ENCODE measurements at places on chromosomes 7 and 10.

- no peak for DNase-seq
Measured at GRCh38 chr7:20005081-20005480, 212.1 kb downstream of the MACC1 start.

DNA sequence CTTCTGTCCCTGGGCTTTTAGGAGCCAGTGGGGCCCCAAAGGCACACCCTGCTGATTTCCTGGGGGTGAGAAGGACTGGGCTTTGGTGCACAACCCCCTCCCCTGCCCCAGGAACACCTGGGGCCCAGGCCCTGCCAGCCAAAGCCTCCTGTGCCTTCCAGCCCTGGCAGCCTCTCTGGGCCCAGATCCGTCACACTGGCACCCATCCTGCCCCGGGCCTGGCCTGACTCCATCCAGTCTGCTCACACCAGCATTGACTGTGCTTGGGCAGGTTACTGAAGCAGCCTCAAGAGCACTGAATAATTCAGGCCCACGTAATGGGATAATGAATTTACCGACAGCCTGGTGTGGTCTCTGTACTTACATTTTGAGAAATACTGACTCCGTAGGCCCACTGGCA lies 12.0 kb upstream of the COMTD1 start:
- DNase-seq = no peak

DNA sequence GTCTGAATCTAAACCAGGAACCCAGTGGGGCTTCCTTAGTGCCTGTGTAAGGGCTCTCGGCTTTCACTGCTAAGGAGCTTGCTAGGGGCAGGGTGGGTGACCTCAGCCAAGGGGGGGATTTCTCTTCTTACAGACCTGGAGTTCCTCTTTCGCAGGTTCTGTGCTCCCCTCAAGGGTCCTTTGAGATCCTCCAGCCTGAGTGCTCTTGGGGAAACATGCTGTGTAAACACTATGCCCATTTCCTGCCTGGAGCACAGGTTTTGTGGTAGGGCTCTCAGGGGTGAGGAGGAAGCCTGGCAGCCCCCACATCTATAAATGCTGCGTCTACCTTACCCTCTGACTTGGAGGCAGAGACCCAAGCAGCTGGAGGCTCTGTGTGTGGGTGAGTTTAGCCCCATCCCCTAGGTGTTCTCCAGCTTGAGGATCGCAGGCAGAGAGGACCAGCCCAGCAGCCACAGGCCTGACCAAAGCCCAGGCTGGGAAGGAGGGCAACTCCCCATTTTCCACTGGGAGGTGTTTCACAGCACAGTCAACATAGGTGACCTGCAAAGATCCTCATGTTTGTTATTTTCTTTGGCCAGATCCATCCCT lies at the start of gene SFTPA1:
Gene SFTPA1, plus strand, starts transcription at position 339 of the 591 bp plus-strand sequence. CDS start 887 bp downstream, outside the sequence.
- DNase-seq = no peak

DNA sequence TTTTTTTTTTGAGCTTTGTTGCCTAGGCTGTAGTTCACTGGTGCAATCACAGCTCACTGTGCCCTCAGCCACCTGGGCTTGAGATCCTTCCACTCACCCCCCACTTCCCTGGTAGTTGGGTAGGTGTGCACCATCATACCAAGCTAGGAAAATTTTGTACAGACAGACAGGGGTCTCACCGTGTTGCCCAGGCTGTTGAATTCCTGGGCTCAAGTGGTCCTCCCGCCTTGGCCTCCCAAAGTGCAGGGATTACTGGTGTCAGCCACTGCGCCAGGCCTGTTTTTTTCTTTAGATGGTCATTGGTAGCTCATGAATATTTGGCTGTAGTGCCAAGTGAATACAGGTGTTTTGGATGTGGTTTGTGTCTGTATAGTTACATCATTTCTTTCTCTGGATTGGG lies 7.5 kb downstream of the COMTD1 start:
- DNase-seq = no peak

DNA sequence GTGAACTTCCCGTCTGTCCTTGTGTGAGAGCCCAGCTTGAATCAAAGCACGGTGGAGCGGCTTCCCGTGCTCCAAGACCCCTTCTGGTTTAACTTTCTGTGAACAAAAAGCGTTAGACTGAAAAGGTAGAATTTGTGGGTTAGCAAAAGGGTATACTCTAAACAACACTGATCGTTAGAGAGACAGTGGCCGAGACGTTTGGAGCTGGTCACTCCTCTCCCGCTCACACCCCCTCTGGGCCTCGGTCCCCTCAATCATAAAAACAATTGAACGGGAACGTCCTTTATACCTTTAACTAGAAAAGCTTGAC lies 502 bp downstream of the PRKRIP1 start:
- DNase-seq = no peak

GRCh38 chr7:37642028-37642540 lies 41.5 kb upstream of the GPR141 start:
- DNase-seq = no peak

GRCh38 chr10:86253091-86254072 lies 113.2 kb downstream of the GRID1 start:
- no peak for DNase-seq

DNA sequence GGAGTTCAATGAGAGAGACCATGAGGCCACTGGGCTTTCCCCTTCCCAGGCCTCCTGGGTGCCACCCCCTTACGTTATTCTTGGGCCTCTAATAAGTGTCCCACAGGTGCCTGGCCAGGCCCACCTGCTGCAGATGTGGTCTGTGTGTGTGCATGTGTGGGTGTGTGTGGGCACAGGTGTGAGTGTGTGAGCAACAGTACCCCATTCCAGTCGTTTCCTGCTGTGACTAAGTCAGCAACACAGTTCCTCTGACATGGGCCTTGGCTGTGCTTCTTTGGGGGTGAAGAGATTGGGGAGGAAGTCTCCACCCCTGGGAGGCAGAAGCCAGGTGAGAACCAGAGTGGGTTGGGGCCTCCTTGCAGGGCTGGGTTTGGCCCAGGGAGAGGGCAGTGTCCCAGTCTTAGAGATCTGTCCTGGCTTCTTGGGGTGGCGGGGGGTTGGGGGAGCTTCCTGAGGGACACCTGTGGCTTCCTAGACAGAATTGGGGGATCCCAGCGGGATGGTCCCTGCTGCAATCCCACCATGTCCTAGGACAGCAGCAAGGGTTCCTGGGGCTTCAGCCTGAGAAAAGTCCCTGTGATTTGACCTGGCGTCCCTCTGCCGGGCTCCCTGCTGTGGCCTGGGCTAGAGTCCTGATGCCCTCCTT lies 4.1 kb upstream of the PILRB start:
- DNase-seq = no peak

- no peak for DNase-seq
Measured at GRCh38 chr7:139108266-139109187, 993 bp downstream of the ZC3HAV1 start.

DNA sequence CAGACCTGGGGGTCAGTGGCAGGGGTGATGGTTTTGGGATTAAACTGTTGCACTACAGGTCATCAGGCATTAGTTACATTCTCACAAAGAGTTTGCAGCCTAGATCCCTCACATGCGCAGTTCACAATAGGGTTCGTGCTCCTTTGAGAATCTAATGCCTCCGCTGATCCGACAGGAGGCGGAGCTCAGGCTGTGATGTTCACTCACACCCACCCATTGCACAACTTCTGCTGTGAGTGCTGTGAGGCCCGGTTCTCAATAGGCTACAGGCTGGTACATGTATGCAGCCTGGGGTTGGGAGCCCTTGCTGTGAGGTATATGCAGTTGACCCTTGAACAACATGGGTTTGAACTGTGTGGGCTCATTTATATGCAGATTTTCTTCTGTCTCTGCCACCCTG lies 416.4 kb downstream of the GFRA1 start:
- no peak for DNase-seq

GRCh38 chr10:85995791-85996190 lies 370.8 kb downstream of the GRID1 start:
- no peak for DNase-seq

GRCh38 chr7:136479922-136480321 lies 388.5 kb upstream of the CHRM2 start:
- DNase-seq = no peak

DNA sequence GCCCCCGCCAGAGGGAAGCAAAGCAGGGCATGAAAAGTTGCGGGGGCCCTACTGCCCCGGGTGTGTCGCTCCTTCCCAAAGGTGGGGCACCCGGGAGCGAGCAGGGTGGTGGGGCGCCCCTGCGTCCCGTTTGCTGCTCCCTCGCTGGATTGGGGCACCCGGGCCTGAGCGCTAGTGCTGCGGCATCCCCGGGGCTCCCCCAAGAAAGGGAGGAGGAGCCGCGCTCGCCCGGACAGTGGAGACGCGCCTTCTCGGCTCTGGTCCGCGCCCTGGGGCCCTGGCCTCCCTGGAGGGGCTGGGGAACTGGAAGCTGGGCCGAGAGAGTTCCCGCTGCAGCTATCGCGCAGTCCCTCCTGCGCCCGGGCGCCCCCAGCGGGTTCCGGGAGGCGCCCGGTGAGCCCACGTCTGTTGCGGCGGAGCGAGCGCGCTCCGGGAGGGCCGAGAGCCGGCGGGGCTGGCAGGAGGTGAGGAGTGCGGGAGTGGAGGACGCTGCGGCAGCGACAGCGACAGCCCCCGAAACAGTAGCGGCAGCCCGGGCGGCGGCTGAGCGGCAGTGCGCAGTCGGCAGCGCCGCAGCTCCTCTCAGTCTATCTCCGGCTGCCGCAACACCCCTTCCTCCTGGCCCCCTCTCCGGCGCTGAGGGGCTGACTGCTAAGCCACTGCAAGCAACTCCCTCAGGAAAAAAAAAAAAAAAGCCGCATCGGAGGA lies 504 bp upstream of the BMPER start:
- DNase-seq = no peak

- DNase-seq = no peak
Measured at GRCh38 chr7:85191383-85191782, 4.5 kb upstream of the SEMA3D start.

GRCh38 chr7:105261689-105262088 lies 127.0 kb downstream of the SRPK2 start:
- no peak for DNase-seq

- no peak for DNase-seq
Measured at GRCh38 chr7:143325240-143325639, 9.3 kb downstream of the CLCN1 start.

- no peak for DNase-seq
Measured at GRCh38 chr7:84474436-84474835, 279.8 kb upstream of the SEMA3A start.

GRCh38 chr10:86900955-86901354 lies 56.5 kb downstream of the MMRN2 start:
- DNase-seq = no peak

DNA sequence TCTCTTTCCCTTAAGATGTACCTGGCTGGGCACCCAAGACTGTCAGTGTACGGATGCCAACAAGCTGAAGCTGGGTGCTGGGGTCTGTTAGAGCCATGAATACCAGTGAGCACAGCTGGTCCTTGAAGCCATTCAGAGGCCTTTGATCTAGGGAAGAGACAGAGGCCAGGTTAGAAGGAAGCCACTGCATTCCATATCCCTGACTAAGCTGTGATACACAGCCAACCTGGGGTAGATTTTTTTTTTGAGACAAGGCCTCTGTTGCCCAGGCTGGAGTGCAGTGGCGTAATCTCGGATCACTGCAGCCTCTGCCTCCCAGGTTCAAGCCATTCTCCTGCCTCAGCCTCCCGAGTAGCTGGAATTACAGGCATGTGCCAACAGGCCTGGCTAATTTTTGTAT lies 20.8 kb downstream of the ZDHHC16 start:
- no peak for DNase-seq

DNA sequence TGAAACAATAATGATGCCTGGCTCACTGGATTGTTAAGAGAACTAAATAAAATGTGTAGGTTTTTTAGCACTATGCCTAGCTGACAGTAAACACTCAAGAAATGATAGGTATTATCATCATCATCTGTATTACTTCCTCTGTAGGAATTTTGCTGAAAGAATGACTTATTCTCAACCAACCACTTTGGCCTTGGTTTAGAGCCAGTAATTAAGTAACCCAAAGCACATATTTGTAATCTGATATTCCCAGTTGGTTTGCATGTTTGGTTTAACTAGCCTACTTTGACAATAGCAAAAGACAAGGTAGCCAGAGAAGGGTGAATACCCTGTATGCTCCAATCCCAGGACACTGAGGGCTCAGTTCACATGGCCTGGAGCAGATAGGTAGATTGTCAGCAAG lies 34.4 kb downstream of the BCAP29 start:
- DNase-seq = no peak

DNA sequence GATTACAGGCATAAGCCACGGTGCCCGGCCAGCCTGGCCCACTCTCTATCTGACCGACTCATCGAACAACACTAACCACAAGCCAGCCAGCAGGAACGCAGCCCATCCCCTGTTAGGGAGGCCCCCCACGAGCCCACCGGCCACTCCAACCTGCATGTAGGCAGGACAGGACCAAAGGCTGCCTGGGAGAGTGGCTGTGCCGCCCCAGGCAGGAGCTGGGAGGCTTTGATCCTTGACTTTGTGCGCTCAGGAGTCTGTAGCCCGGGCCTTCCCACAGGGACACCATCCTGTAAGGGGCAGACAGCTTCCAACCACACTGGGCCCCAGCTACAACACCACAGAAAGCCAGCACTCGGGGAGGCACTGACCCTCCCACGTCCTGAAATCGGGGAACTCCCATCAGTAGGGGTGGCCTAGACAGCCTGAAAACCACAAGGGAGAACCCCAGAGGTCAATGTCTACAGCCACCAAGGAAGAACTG lies 29.4 kb downstream of the GRID1 start:
- DNase-seq = no peak

DNA sequence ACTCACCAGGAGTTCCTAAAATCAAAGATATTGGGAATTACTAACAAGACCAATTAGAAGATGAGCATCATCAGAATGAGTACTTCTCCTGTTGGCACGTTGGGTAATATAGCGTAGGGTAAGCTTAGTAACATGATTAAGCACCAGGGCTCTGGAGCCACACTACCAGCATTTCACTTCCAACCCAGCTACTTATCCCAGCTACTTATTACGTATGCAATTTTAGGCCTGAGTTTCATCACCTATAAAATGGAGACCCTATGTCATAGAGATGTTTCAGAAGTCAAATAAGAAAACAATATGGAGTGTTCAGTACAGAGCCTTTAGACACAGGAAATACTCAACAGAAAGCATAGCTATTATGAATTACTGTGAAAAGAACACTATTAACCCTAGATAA lies 19.0 kb downstream of the GDI2 start:
- DNase-seq = no peak

DNA sequence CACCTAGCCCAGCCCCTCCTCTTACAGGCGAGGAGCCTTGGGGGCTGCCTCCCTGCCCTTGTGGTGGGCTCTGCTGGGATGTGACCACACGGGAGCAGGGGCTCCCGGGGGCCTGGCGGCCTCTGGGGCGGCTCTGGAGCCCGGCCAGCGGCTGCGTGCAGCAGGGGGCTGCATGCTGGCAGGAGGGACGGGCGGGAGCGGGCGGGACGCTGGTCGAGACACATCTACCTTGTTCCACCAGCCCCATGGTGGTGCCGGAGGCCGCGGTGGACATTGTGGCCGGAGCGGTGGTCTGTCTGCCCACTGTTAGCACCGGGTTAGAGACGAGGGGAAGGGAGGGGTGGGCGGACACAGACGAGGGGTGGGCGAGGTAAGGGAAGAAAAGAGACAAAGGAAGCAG lies 38.6 kb downstream of the YKT6 start:
- no peak for DNase-seq
